RKO (cell line): ENCODE measurements at places on chromosomes 12 and 14.
A peak's percentile ranks its signal among the peaks of the same experiment; 100 is the strongest.

DNA sequence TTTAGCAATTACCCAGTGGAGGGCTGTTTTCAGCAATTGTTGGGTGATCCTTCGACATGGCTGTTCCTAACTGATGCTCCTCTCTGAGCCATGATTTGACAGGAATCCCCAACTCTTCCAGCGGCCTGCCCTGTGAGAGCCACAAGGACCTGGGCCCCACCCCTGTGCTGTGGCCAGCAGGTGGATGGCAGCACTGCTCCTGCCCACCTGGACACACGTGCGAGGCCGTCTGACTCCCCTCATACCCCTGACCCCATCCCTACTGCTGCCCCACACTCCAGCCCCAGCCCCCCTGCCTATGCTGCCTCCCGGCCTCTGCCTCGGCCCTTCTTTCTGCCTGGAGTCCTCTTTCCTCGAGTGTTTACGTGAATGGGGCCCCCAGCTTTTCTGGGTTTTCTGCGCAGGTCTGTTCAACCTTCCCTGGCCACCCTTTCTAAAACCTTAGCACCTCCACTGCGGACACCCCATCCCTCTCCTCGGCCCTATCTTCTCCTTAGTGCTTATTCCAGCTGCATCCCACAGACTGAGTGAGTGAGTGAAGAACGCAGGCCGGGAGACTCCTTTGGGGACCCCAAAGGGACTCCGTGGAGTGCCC is 111.4 kb downstream of the DICER1 start:
- no peak for DNase-seq

GRCh38 chr12:26691234-26691970 is 141.6 kb downstream of the ITPR2 start:
- DNase-seq: peak; percentile 95

GRCh38 chr12:52207895-52208294 is 16.1 kb upstream of the KRT80 start:
- DNase-seq: no peak

GRCh38 chr14:36315159-36315853 is 5.1 kb downstream of the MBIP start:
- DNase-seq: no peak

- DNase-seq: no peak
These were observed 40.1 kb downstream of the WASHC3 start for GRCh38 chr12:102021540-102022246.

DNA sequence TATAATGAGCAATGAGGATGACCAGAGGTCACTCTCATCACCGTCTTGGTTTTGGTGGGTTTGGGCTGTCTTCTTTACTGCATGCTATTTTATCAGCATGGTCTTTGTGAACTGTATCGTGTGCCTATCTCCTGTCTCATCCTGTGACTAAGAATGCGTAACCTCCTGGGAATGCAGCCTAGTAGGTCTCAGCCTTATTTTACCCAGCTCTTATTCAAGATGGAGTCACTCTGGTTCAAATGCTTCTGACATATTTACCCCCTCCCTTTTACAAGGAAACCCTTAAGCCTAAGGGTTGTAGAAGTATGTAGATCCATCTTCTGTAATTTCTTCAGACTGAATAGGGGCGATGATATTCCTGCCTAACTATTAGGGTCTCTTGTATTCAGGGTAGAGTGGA is 8.4 kb downstream of the IFI27L1 start:
- DNase-seq: peak; percentile 40

DNA sequence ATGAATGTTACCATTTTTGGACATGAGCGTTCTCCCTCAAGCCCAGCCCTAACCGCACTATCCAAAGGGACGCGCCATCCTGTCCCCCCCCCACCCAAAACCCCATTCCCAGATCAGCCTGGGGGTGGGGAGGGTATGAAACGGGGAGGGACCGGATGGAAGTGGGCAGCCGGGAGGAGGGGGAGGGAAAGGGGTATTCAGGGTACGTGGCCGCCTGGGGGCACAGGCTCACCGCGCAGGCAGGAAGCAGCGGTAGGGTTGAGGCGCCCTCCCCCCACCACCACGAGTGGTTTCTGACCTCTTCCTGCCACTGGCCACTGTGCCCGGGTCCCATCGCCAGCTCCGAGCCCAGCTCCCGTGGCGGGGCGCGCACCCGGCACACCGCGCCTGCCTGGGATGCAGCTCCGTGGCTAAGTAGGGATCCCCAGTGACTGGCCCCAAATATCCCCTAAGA is 1.4 kb downstream of the ACTN1 start:
- peak; percentile 87 for DNase-seq

DNA sequence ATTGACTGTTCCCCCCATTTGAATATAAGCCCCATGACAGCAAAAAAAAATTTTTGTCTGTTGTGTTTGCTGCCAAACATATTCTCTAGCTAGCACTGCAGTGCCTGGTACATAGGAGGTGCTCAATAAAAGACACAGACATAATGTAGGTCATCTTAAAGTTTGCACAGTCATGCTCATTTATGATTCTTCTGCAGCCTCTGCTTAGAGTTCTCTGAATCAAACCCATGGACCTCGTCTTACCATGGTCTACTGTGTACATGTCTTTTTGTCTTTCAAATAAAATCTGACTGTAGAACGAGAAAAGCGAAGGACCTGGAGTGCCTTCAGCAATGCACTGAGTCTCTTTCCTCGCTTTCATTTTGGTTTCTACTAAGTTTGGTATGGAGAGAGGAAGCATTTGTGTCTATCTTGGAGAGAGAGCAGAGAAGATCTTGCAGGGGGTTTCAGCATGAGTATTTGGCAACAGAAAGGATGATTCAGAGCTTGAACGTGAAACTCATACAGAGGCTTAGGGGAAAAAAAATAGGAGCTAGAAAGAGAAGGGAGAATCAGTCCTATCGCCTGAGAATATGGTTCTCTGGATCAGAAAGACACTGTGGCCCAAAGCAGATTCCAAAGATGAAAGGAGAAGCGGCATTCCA is 38.8 kb upstream of the TMCC3 start:
- no peak for DNase-seq
